HFFc6 (cell line): ENCODE measurements at places on chromosomes 3 and 15.

- no peak for DNase-seq
Observed at GRCh38 chr3:125693887-125694286, 98.6 kb upstream of the OSBPL11 start.

GRCh38 chr3:94612631-94613030 lies 549.8 kb downstream of the NSUN3 start:
- DNase-seq = no peak

- no peak for DNase-seq
Observed at GRCh38 chr3:144652573-144652972, 681.0 kb downstream of the DIPK2A start.

DNA sequence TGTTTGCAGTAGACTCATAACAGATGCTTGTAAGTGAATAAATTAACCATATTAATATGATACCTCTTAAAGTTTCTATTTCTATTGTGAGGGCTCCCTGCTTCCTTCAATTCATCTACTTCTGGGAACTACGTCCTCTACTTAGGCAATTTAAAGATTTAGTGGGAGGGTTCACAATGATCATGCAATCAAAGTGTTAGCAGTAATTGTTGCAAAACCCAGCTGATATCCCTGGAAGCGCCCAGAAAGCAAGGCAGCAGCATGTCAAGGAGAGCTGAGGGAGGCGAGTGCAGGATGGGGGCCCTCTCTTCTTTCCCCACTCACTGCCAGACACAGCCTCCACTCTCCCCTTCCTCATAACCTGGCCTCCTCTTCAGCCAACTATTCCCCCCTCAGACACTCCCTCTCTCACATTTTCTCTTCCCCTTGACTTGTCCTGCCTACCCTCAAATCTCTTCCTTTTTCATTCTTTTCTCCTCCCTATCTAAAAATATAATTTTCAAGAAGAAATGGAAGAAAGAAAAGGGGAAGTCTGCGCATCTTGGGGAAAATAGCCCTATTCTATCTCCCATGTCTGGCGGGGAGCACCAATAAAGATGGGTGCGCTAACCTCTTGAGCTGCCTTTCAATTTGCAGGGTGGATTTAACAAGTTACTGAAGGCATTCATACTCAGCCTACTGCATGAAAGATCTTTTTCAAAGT lies 6.6 kb downstream of the TMEM212 start:
- no peak for DNase-seq

DNA sequence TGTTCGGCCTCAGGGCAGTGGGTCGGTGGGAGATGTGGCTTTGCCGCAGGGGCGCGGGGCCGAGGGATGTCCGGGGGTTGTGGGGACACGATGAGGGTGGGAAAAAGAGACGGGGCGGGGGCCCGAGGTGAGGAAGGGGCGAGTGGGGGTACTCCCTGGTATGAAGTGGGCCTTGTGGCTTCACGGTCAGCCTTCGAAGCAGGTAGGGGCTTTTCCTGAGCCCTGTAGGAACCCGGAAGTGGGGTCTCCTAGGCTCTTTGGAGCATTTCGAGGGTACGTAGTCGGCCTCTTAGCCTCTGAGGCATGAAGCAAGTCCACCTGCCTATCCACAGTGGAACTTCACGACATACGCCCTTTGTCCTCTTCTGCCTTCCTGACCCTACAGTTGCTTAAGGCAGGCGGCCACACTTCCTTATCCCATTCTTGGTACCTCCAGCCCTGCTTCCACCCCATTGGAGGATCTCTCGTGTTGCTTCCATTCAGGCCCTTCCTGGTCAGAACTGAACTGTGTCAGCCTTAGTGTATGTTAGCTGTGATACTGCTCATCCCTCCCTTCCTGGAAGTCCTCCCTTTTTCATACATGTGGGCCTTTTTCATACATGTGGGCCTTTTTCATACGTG lies 389 bp downstream of the ARPC4 start:
- DNase-seq = peak; percentile 53

DNA sequence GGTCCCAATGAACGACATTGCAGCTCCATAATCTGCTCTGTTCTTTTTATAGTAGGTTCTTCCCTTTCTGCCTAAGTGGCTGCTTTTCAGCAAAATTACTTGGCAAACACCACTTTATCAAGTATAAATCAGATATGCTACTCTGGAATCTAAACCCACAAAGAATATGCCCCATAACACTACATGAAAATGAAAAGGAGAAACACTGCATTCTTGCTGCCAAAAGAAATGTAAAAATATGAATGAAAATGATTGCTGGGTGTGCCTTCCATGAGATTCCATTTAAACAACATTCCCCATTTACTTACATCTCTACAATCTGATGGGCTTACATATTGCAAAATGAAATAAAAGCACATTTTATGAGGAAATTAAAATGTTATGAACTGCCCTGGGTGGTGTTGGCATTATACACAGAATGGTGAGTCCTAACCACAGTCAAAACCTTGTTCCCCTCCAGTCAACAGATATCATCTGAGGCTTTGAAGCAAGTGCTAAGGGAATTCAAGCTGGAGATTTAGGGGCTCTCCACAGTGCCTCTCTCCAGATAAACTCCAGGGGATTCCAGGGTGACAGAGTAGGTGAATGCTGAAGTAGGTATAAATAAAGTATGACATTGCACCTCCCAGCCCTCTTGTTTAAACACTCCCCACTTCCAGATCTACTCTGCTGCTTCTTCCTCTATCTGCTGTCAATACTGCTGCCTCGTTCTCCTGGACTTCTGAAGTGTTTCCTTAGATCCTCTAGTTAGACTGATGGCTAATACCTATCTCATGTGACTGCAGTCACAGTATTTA lies 136.5 kb downstream of the RORA start:
- no peak for DNase-seq
